ENCODE measurements at places on chromosomes 6 and 20.

DNA sequence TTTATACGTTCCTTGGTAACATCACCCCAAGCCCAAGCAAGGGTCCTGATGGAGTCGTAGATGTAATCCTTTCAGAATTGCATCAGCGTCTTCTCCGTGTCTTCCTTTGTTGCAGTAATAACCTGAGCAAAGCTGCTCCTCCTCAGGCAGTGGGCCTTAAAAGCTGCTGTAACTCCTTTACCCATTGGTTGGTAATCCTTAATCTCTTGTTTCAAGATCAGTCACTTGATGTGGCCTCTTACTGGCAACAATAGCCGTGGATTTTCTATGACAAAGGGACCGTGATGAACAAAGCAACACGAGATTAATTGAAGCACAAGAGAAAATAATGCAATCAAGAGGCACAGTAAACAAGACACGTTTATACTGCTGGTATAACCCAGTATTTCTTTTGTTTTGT lies 44.6 kb downstream of the ALDH5A1 start:
- DNase-seq = no peak

- DNase-seq = peak; percentile 35
Observed at GRCh38 chr20:32536851-32537656, 48.1 kb downstream of the NOL4L start.

- DNase-seq = no peak
Observed at GRCh38 chr6:30154709-30155519, 6.1 kb downstream of the TRIM10 start.

DNA sequence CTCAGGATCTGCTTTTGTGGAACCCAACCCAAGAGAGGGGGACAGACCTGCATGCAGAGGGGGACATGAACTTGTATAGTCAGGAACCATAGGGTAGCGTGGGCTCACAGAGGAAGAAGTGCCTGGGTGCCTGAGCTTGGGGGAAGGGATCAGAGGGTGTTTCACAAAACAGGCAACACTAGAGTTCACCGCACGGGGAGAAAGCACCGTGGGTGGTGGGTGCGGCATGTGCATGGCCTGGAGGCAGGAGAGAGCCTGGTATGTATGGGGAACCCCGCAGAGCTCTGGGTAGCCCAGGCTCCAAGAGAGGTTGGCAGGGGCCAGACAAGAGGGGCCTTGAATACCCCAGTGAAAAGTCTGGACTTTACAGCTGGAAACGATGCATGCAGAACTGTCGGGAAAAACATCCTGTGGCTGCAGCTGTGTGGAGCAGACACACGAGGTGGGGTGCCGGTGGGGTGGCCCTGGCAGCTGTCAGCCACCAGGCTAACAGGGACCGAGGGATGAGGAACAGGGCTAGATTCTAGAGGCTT lies 6.7 kb upstream of the EMILIN3 start:
- DNase-seq = no peak

- DNase-seq = no peak
Observed at GRCh38 chr6:53133961-53134360, 14.7 kb downstream of the GCM1 start.

- no peak for DNase-seq
Observed at GRCh38 chr20:62766071-62766450, 30.2 kb upstream of the MRGBP start.

- DNase-seq = peak; percentile 41
Observed at GRCh38 chr6:166313255-166314070, 5.3 kb upstream of the PRR18 start.

- DNase-seq = no peak
Observed at GRCh38 chr20:7540923-7541322, 399.3 kb downstream of the HAO1 start.

DNA sequence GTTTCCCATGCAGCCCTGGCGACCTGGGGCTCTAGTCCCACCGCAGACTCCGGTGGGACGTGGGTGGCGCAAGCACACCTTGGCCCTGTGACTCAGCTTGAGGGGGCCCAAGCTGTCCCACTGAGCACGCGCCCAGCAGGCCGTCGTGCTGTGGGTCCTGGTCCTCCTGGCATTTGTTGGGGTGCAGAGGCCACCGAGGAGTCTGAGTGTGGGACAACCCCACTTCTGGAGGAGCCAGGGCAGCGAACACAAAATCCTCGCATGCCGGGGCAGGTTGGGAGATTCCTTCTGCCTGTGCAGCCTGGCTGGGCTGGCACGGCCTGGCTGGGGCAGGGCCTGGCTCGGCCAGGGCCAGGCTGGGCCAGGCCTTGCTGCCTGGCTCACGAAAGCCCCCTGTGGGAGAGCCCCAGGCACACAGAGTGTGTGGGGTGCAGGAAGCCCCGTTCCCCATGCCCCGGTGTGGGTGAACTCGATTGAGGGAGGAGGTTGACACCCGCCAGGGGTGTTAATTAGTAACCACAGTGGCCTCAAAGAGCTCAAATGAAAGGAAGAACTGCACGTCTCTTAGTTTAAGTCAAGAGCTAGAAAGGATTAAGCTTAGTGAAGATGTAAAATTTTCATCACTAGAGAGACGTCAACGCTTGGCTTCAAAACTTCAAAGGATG lies 1808.5 kb upstream of the DEFB115 start:
- no peak for DNase-seq

DNA sequence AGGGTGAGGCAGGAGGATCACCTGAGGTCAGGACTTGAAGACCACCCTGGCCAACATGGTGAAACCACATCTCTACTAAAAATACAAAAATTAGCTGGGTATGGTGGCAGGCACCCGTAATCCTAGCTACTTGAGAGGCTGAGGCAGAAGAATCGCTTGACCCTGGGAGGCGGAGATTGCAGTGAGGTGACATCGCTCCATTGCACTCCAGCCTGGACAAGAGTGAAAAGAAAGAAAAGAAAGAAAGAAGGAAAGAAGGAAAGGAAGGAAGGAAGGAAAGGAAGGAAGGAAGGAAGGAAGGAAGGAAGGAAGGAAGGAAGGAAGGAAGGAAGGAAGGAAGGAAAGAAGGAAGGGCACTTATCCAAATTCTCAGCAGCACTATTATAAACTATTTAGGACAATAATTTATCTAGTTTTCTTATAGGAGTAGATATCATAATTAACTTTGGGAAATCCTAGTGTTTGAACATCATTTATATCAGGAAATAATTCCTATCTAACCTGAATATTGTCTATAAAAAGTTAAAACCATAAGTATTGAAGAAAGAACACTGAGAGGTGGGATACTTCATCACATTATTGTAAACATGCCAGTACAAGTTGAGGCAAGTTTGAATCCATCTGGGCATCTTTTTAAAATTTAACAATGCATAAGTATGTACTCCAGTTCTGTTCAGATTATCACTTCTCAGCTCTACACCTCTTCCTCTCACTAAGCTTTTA lies 305.5 kb downstream of the SLC35F1 start:
- no peak for DNase-seq

DNA sequence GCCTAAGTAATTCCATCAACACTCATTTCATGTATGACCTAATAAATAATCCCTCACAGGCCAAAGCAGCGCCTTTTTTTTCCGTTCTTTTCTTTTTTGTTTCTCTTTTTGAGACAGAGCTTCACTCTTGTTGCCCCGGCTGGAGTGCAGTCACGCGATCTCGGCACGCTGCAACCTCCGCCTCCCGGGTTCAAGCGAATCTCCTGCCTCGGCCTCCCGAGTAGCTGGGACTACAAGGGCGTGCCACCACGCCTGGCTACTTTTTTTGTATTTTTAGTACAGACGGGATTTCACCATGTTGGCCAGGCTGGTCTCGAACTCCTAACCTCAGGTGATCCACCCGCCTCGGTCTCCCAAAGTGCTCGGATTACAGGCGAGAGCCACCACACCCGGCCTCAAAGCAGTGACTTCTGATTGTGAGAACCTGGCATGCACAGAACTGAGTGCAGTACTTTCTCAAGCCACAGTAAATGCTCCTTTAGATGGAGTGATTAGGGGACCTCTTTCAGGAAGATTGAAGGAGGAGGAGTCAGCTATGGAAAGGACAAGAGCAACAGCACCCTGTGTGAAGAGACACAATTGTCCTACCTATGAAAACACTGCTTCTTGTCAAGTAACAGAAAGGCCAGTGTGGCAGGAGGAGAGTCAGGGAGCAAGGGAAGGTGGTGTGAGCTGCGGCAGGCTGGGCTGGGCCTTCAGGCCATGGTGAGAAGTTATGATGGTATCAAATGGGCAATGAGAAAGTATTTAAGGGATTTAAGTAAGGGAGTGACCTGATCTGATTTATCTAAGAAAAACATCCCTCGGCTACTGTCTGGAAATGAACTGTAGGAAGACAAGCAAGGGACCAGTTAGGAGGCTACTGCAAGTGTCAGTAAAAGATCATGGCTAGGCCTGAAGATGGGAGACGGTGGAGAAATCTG lies 1.7 kb upstream of the SCAF8 start:
- no peak for DNase-seq

GRCh38 chr20:46651091-46651962 lies at the start of gene SLC13A3:
Gene SLC13A3, minus strand, starts transcription at chr20:46651459. Its CDS starts 38 bp downstream, at chr20:46651421.
- no peak for DNase-seq

GRCh38 chr6:140385679-140386078 lies 1011.2 kb upstream of the CITED2 start:
- no peak for DNase-seq

DNA sequence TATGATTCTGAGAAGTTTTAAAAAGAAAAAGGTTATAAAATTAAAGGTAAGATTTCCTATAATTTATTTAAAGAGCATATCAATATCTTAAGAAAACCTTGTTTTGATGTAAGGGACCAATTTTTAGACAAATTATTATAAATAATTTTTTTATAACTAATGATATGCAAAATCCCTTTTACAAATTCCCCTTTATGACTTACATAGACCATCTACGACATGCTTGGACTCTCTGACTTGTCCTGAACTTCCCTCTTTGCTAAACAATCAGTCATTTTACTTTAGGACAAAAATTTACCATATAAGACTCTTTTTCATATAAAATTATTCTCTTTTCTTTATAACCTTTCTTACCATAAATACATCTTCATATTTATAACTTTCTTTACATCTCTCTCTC lies 15.3 kb upstream of the ANGPT4 start:
- DNase-seq = no peak

GRCh38 chr6:125074120-125074519 lies 79.5 kb upstream of the TPD52L1 start:
- DNase-seq = no peak

DNA sequence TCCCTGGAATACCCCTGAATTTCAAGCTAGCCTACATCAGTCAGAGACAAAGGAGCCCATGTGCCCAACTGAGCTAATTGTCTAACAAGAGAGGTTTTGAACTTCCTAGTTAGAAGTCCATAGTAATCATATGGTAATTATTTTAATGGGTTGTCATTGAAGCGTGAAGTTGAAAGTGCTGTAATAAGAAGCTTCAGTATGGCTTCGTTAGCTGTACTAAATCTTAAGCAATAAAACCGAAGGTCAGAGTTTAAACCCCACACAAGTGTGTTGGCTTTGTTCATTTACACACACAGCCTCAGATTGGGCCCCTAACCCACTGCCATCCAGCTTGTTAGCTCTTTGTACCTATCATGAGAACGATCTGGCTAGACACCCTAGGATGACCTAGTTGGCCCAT lies 195.6 kb upstream of the RIN2 start:
- no peak for DNase-seq

DNA sequence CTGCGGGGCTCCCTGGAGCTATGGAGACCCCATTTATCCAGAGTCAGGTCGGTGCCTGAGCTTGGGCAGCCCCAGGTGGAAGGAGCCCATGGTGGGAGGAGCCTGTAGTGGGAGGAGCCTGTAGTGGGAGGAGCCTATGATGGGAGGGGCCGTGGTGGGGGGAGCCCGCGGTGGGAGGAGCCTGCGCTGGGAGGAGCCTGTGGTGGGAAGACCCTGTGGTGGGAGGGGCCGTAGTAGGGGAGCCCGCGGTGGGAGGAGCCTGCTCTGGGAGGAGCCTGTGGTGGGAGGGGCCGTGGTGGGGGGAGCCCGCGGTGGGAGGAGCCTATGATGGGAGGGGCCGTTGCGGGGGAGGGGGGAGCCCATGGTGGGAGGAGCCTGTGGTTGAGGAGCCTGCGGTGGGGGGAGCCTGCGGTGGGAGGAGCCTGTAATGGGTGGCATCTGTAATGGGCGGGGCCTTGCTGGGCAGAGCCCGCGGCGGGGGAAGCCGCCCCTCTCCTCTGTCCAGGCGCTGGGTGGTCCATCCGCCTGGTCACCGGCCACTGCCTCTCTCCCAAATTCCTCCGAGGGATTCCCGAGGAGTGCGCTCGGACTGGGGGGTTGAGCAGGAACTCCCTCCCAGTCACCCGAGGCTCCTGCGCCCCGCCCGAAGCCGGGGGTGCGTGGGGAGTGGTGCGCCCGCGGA lies 567 bp upstream of the FNDC11 start:
- DNase-seq = peak; percentile 81

GRCh38 chr6:91075244-91075976 lies 488.5 kb upstream of the MAP3K7 start:
- no peak for DNase-seq

- peak; percentile 59 for DNase-seq
Observed at GRCh38 chr6:129490521-129491255, 219.3 kb downstream of the ARHGAP18 start.

- peak; percentile 7 for DNase-seq
Observed at GRCh38 chr6:169990095-169991030, 238.9 kb downstream of the ERMARD start.

DNA sequence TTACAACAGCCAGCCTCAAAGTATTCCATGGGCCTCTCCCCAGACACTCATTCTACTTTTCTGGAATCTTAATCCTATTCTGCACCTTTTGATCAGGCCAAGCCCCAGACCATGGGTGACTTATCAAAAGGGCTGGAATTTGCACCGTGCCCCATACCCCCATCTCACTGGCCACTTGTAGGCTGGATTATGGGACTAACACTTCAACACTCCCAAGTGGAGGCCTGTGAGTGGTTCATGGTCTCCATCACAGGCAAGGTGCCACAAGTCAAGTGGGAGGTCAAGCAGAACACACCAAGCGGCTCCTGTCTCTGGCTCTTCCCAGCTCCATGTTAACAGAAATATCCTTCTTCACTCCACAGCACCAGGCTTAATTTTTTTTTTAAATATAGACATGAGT lies 212.3 kb upstream of the HEY2 start:
- no peak for DNase-seq

DNA sequence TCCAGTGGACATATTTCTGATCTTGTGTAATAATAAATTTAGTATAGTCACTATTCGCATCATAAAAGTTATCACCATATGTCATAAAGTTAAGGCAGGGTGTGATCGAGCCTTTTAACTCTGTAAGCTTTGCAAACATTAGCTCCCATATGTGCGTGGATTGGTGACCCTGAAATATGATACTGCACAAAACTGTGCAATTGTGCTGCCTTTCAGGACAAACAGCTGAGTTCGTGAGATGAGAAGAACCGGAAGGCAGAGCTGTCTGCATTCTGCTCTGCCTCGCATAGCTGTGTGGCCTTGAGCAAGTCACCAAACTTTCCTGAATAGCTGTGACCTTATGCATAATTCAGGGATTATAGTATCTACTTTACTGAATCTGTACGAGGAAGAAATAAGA lies 3.2 kb upstream of the PLEKHG1 start:
- no peak for DNase-seq

GRCh38 chr6:33078442-33078841 lies 2.7 kb downstream of the HLA-DPB1 start:
- DNase-seq = no peak

GRCh38 chr20:3156811-3157619 lies 2.6 kb downstream of the FASTKD5 start:
- DNase-seq = no peak

All from activated gamma-delta T cell treated with anti-CD3 and anti-CD28 coated beads, Interleukin-2, amount 50 U/mL, for 16 hours (primary cell).